ENCODE measurements at places on chromosomes 13 and 19. TPM values are rescaled to one million over a fixed set of nuclear protein-coding genes. Genes with fewer than 3 reads are reported as not detected.

KLK14 gene
- not detected for total RNA-seq

PGLYRP1 gene
- total RNA-seq: not detected

C19orf85 gene
- 1.7 TPM for total RNA-seq

S1PR4 gene
- 0.24 TPM for total RNA-seq

PGLYRP2 gene
- not detected for total RNA-seq

DNA sequence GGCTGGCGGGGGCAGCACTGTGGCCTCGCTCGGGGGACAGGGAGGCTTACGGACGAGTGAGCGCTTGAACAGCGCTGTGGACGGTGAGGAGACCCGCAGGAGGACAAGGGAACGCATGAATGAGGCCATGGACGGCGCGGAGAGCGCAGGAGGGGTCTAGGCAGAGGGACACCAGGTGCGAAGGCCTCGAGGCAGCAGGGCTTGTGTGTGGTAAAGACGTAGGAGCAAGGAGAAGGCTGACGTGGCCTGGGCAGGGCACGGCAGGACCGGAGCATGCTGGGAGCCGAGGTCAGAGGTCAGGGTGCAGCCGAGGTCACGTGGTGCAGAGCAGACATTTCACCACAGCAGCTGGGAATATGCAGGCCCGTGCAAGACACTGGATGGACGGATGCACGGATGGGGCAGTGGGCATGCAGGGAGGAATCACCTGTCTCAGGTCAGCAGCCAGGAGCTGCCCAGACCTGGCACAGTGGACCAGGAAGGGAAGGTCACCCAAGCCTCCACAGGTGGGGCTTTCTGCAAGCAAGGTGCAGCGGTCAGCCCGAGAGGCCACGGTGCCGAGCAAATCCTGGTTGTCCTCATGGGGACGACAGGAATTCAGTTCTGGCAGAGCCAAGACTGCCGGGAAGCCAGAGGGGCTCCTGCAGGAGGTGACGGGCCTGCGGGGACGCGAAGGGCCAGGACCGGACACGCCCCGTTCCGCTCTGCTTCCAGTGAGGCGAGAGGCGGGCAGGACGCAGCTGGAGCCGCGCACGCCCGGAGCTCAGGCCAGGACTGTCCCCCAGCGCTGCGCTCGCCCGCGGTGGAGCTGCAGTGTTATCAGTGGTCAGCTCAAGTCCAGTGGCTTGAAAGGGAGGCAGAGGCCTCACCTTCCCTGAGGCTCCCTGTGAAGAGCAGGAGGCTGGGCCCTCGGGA lies 72.2 kb downstream of the RASA3 start:
- H3K4me3 ChIP-seq: no peak overlapping the region
- no peaks in the 10 kb centered on the region for H3K36me3 ChIP-seq
- no peak overlapping the region for H3K27ac ChIP-seq
- no peaks in the 10 kb centered on the region for H3K27me3 ChIP-seq
- H3K4me1 ChIP-seq: 0 out of 2 replicates have a peak, but pooled peaks cover 8% of the 10 kb centered on the region

DNA sequence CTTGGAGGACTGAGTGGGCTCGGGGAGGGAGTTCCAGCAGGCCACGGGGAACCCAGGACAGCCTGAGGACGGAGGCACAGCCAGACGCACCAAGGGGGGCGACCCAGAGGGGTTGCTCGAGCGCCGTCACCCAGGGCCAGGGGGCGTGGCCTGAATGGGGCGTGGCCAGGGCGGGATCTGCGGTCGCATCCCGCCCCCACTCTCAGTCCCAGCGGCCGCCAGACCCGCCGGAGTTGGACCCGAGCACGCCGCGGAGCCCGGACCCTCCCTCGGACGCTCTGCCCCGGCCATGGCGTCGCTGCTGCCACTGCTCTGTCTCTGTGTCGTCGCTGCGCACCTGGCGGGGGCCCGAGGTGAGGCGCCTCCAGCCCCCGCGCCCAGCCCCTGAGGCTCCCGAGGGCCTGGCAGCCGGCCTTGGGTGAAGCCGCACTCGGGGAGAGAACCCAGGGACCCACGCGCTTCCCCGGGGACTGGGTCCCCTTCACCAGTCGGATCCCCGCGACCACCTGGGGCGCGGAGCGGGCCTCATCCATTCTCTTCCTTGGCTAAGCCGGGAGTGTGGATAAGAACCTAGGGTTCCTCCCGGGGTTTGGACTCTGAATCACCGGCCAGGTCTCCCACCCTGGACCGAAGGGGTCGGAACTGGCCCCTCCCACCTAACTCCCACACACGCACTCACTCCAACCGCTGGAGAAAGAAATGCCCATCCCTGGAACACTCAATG lies at the start of gene CILP2:
Gene CILP2 (plus strand): TSS at position 205 of the 724 bp plus-strand sequence. CDS start 85 bp downstream, at position 290.
- peak within 1 kb of the TSS; percentile 76 for H3K4me3 ChIP-seq
- peaks cover 5% of the 10 kb centered on the region for H3K4me1 ChIP-seq
- peak; percentile 89 for DNase-seq
- H3K27me3 ChIP-seq: peaks cover 33% of the 10 kb centered on the region
- H3K36me3 ChIP-seq: no peaks in the 10 kb centered on the region

DNA sequence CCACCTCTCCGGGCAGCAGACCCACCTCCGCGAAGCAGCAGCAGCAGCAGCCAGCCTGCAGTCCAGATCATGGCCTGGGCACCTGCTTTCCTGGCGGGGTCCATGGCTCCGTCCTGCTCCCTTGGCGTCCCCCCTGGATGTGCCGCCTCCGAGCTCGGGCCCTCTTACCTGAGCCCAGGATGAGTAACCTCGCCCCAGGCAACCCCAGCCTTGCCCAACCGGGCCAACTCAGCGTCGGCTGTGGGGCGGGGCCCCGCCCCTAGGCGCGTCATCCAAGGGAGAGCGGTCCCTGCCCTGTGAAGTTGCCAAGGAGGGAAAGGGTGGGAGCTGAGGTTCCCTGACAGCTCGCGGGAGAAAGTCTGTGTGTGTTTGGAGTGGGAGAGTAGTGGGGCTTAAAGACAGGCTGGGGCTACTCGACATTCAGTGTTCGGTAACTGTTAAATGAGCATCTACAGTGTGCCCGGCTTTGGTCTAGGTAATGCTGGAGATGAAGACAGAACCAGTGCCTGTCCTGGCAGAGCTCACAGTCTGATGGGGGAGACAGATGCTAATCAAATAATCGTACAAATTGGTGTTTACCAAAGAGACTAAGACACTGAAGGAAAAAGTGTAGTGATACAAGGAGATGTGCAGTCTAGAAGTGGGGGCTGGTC lies at the start of gene LYPD3:
Gene LYPD3 (minus strand): TSS at position 141 of the 653 bp plus-strand sequence. CDS start 37 bp downstream, at position 104.
- DNase-seq: peak; percentile 82
- peaks cover 26% of the 10 kb centered on the region for H3K27me3 ChIP-seq
- H3K27ac ChIP-seq: no peak within 1 kb of the TSS
- H3K36me3 ChIP-seq: no peaks in the 10 kb centered on the region
- peaks cover 13% of the 10 kb centered on the region for H3K4me1 ChIP-seq

DNA sequence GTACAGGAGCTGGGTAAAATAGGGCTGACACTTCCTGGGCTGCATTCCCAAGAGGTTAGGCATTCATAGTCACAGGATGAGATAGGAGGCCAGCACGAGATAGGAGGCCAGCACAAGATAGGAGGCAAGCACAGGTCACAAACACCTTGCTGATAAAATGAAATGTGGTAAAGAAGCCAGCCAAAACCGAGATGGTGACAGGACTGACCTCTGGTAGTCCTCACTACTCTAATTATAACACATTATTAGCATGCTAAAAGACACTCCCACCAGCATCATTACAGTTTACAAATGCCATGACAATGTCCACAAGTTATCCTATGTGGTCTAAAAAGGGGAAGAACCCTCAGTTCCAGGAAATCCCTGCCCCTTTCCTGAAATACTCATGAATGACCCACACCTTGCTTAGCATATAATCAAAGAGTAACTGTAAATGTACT lies 20.9 kb upstream of the IGSF23 start:
- no peak overlapping the region for H3K4me3 ChIP-seq
- no peak for DNase-seq
- peaks cover 11% of the 10 kb centered on the region for H3K4me1 ChIP-seq
- no peaks in the 10 kb centered on the region for H3K27me3 ChIP-seq

GRCh38 chr13:110265341-110265681 lies 41.6 kb downstream of the COL4A1 start:
- H3K36me3 ChIP-seq: no peaks in the 10 kb centered on the region
- H3K4me3 ChIP-seq: no peak overlapping the region
- 0 out of 2 replicates have a peak overlapping the region, but pooled peaks have one; percentile 26 for H3K27ac ChIP-seq

DNA sequence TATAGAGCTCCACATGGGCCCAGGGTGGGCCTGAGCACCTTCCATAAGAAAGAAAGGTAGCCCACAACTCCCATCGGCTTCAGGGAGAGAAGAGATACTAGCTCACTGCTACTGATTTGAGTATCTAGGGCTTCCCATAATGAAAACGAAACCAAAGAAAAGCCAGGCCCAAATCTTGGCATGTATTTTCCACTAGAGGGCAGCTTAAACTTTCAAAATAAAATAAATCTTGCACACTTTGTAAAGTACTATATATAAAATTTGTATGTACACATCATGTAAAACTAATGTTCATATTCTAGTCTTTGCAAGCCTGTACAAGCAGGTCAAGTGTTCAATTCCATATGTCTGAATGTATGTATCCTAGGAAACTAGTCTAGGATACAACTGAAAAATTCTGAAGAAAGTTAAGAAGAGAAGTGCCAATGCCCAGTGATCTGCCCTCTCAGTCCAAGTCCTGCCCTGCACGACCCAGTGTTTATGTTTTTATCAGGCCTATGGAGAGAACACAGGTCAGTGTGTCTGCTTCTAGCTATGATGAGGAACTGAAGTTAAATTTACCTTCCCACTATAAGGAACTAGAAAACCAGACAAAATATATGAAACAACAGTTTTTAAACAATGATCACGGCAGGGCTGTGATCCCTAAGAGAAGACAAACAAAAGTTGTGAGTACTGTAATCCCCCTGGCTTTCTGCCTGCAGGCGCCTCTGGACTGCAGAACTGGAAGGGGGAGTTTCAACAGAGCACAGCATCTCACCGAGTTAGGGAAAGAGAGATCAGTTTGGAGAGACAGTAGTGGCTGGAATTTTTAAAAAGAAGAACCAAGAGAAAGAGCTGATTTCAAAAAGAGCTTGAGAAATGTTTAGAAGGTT lies 475.7 kb downstream of the UQCRFS1 start:
- DNase-seq: peak; percentile 65
- no peaks in the 10 kb centered on the region for H3K4me1 ChIP-seq
- H3K36me3 ChIP-seq: no peaks in the 10 kb centered on the region
- H3K27me3 ChIP-seq: no peaks in the 10 kb centered on the region
- H3K4me3 ChIP-seq: no peak overlapping the region

- H3K4me3 ChIP-seq: no peak overlapping the region
- no peak overlapping the region for H3K27ac ChIP-seq
- peaks cover 7% of the 10 kb centered on the region for H3K4me1 ChIP-seq
- no peaks in the 10 kb centered on the region for H3K36me3 ChIP-seq
- no peak for DNase-seq
These were observed 567 bp downstream of the SBK2 start for GRCh38 chr19:55536366-55536765.

GRCh38 chr19:7848779-7849457 lies 18.9 kb downstream of the EVI5L start:
- H3K27me3 ChIP-seq: no peaks in the 10 kb centered on the region
- H3K4me1 ChIP-seq: peaks cover 6% of the 10 kb centered on the region
- no peak overlapping the region for H3K4me3 ChIP-seq
- H3K36me3 ChIP-seq: no peaks in the 10 kb centered on the region
- DNase-seq: no peak

DNA sequence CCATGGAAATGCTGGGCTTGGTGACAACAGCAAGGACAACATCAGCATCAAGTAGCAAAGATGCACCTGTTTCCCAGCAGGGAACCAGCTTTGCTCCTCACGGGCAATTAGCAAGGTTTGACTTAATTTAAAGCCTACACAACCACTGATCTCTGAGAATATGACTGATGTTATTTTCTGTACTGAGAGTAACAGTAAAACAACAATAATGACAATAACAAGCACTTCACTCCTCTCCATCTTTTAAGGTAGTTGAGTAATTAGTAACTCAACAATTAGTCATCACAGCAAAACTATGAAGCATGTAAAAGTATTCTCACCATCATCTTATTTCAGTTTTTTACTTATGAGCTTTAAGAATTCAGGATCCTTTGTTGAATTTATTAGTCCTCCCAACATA lies 37.3 kb downstream of the ENOX1 start:
- no peaks in the 10 kb centered on the region for H3K4me1 ChIP-seq
- H3K27me3 ChIP-seq: no peaks in the 10 kb centered on the region
- DNase-seq: no peak
- H3K36me3 ChIP-seq: no peaks in the 10 kb centered on the region

DNA sequence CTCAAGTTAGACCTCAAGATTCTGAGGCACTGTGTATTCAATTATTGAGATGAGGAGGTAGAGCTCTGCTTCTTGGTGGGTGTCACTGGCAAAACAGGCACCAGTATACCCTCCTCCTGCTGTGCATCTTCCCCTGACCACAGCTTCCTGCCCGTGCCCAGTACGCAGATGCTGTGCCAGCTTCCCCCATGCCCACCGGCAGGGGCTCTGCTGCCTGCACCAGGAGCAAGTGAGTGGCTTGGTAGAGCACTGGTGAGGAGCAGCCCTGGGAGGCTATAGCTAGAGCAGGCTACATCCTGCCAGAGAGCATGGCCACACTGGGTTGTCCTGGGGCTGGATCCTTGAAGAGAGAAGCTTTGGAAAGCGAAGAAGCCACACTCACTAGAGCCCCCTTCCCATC lies 21.0 kb upstream of the RNF17 start:
- no peak overlapping the region for H3K27ac ChIP-seq
- peaks cover 1% of the 10 kb centered on the region for H3K4me1 ChIP-seq
- no peaks in the 10 kb centered on the region for H3K36me3 ChIP-seq
- H3K27me3 ChIP-seq: peaks cover 55% of the 10 kb centered on the region
- DNase-seq: no peak

- no peak for DNase-seq
- H3K4me3 ChIP-seq: no peak overlapping the region
- no peak overlapping the region for H3K27ac ChIP-seq
- no peaks in the 10 kb centered on the region for H3K27me3 ChIP-seq
These were observed 95.2 kb downstream of the ELF1 start for GRCh38 chr13:40923867-40924266.

- H3K36me3 ChIP-seq: no peaks in the 10 kb centered on the region
- no peak for DNase-seq
- peaks cover 10% of the 10 kb centered on the region for H3K4me1 ChIP-seq
- no peak overlapping the region for H3K27ac ChIP-seq
- no peak overlapping the region for H3K4me3 ChIP-seq
These were observed 1128.1 kb upstream of the PRR20A start for GRCh38 chr13:56012644-56013043.

DNA sequence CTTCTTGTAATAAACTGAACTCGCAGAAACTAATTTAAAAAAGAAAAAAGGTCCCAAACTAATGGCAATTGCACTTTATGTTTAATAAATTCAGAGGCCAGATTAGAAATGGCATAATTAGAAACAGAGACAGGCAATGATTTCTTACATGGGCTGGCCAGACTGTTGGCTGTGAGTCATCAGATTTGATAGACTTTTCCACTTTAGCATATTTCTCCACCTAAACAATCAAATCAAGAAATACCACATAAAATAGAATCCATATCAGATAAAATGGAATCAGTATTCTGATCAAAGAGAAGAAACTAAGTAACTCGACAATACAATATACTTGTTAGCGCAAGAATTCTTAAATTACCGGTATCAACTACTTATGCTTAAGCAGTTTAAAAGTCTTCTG lies 29.0 kb downstream of the EXOSC8 start:
- no peak overlapping the region for H3K4me3 ChIP-seq
- no peak for DNase-seq
- no peak overlapping the region for H3K27ac ChIP-seq
- peaks cover 64% of the 10 kb centered on the region for H3K36me3 ChIP-seq
- no peaks in the 10 kb centered on the region for H3K27me3 ChIP-seq
- H3K4me1 ChIP-seq: no peaks in the 10 kb centered on the region

Measured in GM23338 (cell line).